Bronchial epithelial cell (primary cell): ENCODE measurements at places on chromosomes 6 and 20. TPM values are rescaled to one million over a fixed set of nuclear protein-coding genes. Genes with fewer than 3 reads are reported as not detected.
A peak's percentile ranks its signal among the peaks of the same experiment; 100 is the strongest.

DNA sequence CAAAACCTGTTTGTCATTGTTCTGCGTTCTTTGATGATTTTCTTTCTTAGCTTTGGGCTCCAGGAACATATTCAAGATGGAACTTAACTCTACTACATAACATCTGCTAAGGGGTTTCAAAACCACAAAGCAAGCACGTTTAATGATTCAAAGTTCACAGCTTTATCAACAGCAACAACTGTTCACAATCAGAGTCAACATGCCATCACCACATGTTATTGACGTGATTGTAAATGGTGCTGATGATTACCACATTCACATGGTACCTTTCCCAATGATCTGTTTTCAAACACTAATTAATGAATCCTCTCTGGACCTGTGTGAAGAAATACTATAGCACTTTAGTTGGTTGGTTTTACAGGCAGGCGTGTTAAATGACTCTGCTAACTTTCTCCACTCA lies 180.6 kb upstream of the CEP162 start:
- DNase-seq = no peak

DNA sequence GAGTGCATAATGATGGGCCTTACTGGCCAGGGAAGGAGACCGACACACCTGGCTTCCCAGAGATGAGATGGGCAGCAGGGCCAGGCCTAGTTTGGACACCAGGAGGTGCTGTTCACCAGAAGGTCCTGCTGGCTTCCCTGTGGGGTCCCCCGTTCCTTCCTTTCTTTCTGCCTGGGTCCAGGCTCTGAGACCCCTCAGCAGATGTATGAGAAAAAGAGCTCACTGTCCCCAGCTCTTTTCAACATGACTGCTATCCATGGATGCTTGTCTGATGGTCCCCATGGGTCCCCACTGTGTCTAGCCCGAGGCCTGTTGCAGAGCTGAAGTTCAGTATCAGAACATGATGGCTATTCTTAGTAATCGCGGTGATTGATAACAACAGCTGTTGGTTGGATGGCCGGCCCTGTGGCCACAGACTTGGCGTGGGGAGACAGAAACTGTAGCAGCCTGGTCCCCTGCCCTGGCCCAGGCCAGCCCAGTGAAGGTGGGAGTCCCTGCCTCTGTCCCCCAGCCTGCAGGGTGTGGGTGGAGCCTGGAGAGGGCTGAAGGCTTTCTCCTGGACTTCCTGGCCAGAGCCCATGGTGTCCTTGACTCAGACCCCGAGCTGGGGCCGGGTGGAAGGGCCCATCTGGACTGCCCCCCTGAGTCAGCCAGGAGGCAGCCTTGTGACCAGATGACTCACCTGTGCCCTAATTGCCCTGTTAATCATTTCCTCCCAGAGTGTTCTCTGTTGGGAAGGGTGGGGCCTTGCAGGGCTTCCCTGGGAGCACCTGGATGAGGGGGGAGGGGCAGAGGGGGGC lies 9.9 kb upstream of the BAK1 start:
- DNase-seq = peak; percentile 95

The DTNBP1 gene
- 6.3 and 11.0 TPM in 2 replicates for total RNA-seq

GRCh38 chr6:43779852-43780236 lies 9.8 kb downstream of the VEGFA start:
- no peak for DNase-seq

- no peak for DNase-seq
Measured at GRCh38 chr6:4459996-4460395, 316.2 kb upstream of the CDYL start.

GRCh38 chr6:161057103-161058091 lies 65.8 kb downstream of the MAP3K4 start:
- peak; percentile 97 for DNase-seq

DNA sequence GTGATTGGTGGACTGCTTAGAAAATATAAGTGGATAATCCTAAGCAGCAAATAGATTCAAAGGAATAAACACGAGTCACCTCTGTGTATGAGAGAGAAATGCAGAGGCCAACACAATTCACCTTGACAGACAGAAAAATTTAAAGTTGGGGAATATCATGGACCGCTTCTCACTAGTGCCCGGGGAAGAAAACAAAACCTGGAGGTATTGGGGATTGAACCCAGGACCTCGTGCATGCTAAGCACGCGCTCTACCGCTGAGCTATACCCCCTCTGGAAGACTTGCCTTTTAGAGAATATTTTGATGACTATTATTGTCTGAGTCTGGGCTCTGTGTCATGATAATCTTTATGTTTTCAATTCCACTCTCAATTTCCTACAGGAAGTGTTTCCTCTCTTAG lies 111.9 kb downstream of the TRIM27 start:
- DNase-seq = peak; percentile 36

DNA sequence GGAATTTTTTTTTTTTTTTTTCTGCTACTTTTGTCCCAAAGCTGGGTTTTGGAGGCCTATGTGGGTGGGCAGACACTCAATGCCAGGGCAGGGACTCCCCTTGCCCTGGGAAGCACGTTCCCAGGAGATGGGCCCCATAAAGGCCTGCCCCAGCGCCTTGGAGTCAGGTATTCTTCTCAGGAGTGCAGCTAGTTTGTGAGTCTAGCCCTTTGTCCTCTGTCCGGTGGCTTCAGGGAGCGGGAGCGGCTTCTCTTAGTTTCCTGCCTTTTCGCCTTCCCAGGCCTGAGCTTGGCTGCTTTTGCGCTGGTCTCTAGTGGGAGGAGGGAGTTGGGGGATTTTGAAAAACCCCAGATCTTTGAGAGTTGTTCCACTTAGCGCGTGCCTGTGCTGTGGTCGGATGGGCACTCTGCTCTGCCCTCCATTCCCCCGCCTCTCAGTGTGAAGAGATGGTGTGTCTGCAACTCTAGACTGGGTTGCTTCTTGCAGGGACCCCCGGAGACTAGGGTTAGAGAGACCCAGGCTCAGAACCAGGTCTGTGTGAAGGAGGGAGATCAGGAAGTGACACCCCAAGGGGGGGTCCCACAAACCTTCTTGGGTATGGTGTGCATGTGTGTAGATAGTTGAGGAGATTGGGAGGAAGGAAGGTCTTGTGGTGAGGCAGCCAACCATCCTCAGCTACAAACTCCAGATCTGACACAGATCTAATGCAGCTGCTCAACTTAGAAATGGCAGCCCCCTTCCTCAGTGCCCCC lies 1.3 kb downstream of the PLCG1 start:
- no peak for DNase-seq

- no peak for DNase-seq
Measured at GRCh38 chr20:24588047-24588635, 118.7 kb downstream of the SYNDIG1 start.

- DNase-seq = peak; percentile 45
Measured at GRCh38 chr6:63764318-63764916, 128.8 kb downstream of the PHF3 start.

DNA sequence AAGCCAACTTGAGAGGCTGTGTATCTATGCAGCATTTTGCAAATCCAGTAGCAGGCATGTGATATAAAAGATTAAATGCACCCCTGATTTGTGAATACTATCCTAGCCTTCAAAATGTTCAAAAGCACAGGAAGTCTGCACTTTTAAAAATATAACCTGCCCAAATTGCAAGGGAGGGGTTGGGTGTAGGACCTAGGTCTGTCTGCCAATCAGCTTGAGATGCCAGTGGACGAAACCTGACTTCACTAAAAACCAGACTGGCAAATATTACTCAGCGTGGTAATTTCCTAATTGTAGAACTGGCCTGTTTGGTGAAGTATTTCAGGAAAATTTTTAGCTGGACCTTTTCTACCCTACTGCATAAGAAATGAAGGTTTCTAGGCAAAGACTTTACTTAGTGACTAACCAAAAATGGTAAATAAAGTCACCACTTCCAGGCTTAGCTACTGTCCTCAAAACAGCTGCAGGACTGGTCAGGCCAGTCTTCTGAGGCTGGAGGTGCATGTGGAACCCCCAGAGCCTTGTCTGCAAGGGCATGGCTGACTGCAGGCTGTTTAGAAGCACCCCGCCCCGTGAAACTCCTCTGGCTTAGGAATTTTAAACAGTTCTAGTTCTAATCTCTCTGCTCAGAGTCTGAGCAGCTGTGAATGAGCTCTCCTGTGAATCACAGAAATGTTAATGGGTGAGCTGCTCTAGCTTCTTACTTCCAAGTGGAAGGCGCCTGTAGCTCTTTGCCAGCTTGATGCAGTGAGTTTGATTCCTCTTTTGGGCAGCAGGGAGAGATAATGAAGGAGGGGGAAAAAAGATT lies 104.4 kb upstream of the ESR1 start:
- peak; percentile 42 for DNase-seq

The HTR1E gene
- total RNA-seq = not detected in 2 replicates

The LRFN2 gene
- total RNA-seq = not detected in 2 replicates

GRCh38 chr6:170007468-170008293 lies 256.3 kb downstream of the ERMARD start:
- DNase-seq = no peak

The HLA-E gene
- total RNA-seq = 215 and 232 TPM in 2 replicates

DNA sequence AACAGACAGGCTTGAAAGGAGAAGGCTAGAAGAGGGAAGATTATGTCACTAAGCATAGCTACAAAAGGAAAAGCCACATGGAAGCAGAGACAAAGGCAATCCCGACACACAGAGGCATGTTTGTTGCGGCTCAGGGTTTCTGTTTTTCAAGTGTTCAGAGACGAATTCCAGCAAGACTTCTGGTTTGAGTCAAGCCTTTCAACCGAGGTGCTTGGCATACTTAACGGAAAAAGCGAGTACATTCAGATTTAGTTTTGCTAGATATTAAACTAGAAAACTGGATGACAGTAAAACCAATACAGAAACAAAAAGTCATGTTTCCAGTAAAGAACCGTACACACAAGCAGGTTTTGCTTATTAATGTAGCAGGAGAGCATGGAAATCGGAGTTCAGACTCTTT lies 27.2 kb downstream of the MCUR1 start:
- no peak for DNase-seq

- DNase-seq = no peak
Measured at GRCh38 chr6:169232507-169232931, 21.1 kb downstream of the THBS2 start.

DNA sequence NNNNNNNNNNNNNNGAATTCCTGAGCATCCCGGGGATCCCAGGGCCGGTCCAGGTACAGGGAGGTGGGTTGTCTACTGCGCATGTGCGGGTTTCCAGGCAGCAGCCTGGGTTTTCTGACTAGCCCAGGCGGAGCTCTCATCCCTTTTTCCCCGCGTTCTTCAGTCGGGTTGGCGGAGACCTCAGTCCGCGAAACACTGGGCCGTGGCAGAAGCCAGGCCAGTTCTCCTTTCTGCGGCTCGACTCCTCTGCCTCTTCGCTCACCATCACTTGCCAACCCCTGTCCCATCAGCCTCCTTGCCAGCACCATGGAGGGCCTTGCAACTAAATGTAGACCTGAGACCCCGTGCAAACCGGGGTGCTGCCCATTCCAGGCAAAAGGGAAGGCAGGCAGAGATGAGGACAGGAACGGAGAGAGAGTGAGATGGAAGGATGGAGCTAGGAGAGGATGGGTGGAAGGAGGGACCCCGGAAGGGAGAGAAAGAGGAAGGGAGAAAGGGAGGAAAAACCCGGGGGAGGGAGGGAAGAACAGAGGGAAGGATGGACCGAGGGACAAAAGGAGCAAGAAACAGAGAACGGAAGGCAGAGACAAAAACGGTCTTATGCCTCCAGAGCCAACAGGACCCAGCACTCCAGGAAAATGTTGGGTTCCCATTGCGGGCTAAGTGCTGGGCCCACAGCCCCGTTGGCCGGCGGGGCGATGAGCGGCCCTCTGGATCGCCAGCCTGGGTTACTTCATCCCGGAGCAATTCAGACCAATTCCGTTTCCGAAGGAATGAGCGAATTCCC lies 445.4 kb upstream of the DEFB115 start:
- peak; percentile 19 for DNase-seq

The SRSF3 gene
- 200 and 206 TPM in 2 replicates for total RNA-seq

GRCh38 chr6:168104636-168105035 lies 25.6 kb upstream of the FRMD1 start:
- DNase-seq = no peak

DNA sequence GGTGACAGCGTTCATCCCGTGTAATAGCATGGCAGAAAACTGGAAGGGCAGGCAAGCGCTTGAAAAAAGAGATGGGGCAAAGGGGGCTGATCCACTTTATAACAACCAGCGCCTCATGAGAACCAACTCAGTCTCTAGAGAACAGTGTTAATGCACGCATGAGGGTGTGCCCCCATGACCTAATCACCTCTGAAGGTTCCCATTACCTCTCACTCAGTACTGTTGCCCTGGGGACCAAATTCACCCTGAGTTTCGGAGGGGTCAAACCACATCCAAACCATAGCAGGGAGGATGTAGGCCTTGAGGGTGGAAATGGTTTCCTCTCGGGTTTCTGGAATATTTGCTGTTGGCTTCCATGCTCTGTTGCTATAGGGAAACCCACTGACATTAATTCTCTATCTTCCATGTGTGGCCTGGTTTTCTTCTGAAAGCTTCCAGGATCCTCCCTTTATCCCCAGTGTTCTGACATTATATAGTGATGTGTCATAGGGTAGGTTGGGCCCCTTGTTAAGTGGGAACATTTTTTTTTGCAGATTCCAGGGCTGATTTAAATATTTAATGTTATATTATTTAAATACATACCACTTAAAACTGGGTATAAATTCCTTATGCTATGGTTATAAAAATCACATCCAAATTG lies 65.2 kb downstream of the PPP1R14C start:
- DNase-seq = peak; percentile 40

- peak; percentile 57 for DNase-seq
Measured at GRCh38 chr6:152669895-152670294, 27.8 kb upstream of the MYCT1 start.

- DNase-seq = no peak
Measured at GRCh38 chr6:5706124-5707033, 300.3 kb downstream of the NRN1 start.

DNA sequence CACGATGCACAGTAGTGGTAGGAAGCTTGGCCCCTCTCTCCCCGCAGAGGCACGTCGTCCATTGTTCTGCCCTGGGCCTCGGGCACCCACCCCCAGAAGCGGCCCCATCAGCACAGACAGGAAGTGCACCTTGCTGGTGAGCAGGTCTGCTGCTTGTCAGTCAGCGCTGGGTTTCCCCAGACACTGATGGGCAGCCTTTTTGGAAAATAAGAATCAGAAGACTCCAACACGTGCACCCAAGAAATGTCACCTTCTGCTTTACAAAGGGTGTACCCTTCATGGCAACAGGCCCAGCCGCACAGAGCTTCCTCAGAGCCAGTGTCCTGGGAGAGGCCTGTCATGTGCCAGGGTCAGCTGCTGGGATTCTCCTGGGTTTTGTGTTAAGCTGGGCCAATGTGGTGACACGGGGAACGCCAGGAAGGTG lies 34.7 kb upstream of the IRF4 start:
- DNase-seq = no peak

DNA sequence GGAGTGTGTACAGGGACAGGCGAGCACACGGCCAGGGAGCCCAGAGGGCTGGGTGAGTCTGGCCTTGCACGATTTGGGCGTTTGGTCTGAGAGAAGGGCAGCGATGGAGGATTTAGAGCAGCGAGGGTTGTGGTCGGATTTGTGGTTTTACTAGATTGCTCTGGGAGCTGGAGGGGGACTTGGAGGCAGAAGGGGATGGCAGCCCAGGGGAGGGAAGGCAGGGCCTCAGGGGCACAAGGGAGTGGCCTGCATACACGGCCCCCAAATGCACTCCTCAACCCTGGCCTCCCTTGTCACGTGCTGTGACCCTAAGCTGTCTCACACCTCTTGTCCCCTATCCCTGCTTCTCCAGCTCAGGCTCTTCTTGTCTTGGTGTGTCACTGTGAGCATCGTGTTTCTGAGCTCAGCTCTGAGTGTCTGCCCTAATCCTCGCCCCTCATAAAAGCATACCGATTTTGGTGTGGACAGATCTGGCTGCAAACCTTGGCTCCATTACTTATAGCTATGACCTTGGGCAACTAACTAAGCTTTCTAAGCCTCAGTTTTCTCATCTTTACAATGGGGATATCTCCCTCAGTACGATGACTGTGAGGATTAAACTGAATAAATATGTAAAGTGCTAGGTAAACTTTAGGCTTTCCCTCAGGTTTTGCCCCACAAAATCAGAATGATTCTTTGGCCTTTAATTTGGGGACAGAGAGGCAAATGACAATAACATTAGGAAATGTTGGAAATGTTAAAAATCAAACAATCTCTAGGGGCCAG lies 120.1 kb upstream of the ARMC2 start:
- no peak for DNase-seq
